HCT116 (cell line): ENCODE measurements at places on chromosomes 4 and X.

GRCh38 chrX:110245011-110245410 lies 72.9 kb downstream of the AMMECR1 start:
- no peak for DNase-seq

DNA sequence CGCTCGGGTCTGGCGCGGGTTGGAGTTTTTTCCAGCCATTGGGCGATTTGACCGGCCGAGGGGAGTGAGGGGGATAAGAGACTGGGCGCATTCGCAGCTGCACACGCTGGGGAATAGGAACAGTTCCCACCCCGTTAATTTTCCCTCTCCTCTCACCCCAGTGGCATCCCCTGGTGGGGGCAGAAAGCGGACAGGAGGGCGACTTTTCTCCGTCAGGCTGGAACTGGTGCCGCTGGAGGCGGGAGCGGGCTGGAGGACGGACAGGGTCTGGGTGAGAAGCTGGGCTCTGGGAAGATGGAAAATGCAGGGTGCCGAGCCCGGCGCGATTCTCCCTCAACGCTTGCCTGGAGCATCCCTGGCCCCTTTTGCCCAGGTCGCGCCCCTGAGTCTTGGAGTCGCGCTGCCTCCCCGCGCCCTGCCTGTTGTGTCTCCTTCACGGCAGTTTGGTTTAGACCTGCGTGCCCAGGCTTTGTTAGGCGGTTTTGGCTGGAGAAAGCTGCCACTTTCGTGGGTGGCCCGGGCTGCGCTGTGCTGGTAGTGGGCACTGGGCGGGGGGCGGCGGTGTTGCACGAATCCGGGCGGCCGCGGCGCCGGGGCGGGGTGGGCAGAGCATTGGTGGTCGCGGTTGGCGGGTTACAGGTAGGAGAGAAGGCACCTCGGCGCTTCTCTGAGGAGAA lies 2.0 kb downstream of the ADGRL3 start:
- DNase-seq = no peak

GRCh38 chrX:14932136-14932535 lies 58.9 kb downstream of the MOSPD2 start:
- no peak for DNase-seq

GRCh38 chr4:1177274-1178141 lies 5.1 kb upstream of the SPON2 start:
- DNase-seq = no peak

DNA sequence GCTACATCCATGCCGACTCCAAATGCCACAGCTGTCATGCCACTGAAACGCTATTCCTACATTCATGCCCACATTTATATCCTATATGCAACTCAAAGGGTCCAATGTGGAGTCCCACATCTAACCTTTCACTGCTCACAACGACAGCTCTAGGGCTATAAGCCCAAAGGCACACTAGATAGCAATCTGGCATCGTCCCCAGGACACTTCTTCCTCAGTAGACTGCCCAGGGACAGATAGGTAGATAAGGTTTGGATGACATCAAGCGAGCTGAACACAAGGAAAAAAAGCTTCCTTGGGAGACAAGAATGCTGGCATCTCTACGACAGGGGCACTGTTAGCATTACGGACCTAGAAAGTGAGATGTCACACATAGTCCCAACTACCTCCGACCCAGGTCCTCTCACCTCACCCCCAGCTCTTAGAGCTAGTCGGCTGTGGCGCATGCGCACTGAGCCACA lies 685 bp downstream of the RAB9B start:
- DNase-seq = no peak

- no peak for DNase-seq
Measured at GRCh38 chrX:10167573-10167972, 10.8 kb downstream of the CLCN4 start.

- no peak for DNase-seq
Measured at GRCh38 chr4:105751718-105752299, 43.2 kb downstream of the GSTCD start.

- DNase-seq = no peak
Measured at GRCh38 chr4:61446941-61447340, 246.8 kb downstream of the ADGRL3 start.

DNA sequence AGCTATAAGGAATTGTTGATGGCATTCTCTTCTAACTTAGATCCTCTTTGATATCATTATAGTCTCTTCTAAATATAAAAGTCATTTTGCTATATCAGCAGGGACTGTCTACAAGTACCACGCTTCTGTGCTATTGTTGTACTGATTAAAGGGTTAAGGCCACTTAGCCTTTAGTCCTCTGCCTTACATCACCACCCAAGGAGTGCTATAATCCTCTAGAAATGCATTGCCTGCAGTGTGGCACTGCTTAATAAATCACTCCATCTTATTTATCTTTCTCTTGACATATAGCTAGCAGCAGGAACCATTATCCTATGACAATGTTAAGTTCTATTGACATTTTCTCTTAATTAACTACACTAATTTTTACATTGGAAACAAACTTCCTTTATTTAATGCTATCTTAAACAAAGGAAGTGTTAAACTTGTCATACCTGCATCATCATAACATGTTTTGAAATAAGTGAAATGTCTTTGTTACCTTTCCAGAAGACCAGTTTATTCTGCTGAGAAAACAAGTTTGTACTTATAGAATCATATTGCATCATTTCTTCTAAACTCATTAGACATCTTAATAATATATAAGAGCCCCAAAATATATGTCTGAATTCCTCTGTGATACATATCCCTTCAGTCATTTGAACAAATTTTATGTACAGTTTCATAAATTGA lies 360.9 kb upstream of the ATOH1 start:
- no peak for DNase-seq

DNA sequence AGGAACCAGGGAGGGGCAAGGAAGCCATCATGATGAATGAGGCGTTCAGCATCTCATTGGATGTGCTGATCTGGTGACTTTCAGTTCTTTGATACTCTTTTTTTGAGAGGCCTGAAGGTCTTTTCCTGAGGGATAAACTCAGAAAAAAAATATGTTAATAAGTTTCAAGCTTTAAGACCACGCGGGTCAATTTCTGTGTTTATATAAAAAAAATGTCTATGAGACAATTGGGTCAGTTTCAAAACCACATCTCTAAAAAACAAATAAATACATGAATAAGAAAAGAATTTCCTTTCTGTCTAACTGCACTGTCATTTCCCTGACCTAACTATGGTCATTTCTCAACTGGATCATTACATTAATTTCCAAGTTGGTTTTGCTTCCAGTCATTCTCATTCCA lies 62.6 kb downstream of the TRIML1 start:
- DNase-seq = no peak

DNA sequence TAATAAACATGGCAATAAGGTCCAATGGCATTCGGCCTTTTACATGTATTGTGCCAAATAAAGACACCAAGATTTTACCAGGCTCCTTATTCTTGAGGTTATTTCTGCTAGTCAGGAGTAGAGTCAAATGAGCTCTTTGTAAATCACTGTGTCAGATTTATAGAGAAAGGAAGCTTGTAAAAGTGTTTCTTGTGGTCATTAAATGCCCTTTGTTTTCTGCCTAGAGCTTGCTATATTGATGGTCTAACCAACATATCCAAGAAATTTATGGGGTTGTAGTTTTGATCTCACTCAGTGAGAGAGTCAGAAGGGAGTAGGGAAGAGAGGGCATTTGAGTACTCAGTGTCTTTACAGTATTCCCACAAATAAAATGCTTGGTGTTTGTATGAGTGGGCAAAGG lies 86.2 kb upstream of the FRMPD4 start:
- DNase-seq = no peak

- no peak for DNase-seq
Measured at GRCh38 chr4:168353746-168354145, 35.2 kb upstream of the DDX60 start.

- DNase-seq = no peak
Measured at GRCh38 chrX:83819304-83819703, 41.6 kb upstream of the CYLC1 start.

DNA sequence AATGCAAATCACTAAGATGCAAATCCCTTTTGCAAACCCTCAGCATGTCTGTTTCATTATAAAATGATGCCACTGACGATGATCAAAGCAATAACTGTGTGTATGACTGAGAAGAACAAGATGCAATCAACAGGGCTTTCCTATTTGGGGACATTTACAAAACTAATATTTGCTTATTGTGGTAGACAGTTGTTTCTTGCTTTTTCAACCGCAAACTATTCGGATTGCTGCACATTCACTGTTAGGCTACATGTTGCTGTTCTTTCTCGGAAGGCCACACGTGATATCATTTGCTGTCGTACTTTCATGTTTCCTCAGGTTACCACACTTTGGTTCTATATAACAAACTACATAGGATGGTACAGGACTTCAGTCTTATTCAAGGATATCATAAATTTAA lies 49.8 kb downstream of the NPY5R start:
- DNase-seq = no peak

GRCh38 chrX:49919617-49920016 lies 2.8 kb upstream of the CLCN5 start:
- DNase-seq = no peak

DNA sequence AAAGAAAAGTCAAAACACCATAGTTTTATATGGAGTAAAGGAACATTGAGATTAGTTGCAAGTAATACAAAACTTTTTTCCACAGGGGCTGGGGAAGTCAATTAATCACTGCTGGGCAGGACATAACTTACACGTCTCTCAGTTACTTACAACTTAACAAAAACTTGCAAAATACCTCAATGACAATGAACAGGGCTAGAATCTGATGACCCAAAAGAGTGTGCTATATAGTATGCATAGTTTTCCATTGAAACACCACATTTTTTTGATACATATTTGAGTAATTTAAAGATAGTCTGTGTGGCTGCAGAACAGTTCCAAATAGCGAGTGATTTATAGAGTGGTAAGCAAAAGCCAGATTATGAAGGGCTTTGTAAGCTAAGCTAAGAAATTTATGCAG lies 172.3 kb upstream of the TRPC5 start:
- no peak for DNase-seq

GRCh38 chr4:62460329-62460728 lies 1260.2 kb downstream of the ADGRL3 start:
- DNase-seq = no peak

DNA sequence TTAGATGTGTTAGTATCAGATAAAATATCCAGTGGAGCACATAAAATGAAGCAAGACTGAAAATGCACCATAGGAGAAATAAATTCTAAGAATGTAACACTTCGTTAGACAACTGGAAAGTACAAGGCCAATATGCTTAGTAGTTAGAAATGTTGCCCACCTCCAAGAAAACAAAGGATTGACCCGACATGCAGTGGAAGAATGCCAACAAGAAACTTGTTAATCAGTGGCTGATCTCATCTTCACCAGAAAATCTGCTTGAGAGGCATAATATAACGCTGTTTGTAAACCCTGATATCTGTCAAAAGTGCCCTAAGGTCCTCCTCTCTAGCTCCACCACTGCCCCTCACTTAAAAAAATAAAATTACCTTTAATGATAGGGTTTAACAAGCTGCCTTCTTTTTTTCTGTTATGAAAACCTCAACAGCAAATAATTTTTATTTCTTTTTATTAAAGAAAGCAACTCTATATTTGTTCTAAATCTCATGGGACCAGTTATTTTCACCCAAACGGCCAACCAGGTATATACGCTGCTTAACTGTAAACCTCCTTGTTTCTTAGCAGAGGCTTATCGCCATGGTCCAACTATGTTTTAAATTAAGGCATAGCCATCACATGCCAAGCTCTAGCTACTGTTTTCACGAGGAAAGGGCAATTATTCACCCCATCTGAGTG lies 1.8 kb downstream of the RASGEF1B start:
- no peak for DNase-seq

DNA sequence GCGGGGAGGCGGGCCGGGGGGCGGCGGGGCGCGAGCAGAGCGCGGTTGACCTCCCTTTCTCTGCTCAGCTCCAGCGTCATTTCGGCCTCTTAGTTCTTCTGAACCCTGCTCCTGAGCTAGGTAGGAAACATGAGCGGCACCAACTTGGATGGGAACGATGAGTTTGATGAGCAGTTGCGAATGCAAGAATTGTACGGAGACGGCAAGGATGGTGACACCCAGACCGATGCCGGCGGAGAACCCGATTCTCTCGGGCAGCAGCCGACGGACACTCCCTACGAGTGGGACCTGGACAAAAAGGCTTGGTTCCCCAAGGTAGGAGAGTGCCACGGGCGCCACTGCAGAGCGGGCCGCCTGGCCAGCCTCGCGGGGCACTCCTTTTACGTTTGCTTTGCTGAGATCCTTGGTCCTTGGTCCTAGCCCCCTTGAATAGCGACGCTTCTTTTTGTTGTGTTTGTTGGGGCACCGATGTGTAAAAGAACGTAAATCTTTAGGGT lies at the start of gene HTATSF1:
TSS of gene HTATSF1 (plus strand) at position 37 of the 497 bp plus-strand sequence. CDS start at position 130, 93 bp downstream.
- DNase-seq = no peak

DNA sequence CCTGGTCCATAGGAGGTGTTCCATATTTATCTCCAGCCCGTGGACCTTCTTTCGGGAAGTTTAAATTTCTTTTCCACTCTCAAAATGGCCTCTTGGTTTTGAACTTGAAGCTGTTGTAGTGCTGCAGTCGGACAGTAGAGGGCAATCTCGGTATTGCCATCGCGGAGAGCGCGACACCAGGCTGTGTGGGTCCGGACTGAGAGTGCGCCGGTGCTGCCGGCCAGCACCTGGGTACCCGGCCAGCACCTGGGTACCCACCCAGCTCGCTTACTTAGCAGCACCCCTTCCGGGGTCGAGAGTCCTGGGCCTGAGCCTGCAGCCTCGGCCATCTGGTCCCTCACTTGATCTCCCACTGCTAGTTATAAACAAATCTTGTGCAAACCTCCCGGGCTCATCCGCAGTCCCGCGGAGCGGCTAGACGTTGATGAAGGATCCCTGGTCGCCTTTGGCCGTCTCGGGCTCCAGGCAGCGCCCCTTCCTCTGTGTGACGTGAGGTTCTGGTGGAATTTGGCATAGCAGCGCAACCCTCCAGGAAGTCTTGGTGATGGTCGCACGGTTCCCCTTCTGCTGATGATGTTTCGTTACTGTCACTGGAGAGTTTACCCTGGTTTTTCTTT lies 18.0 kb downstream of the FAM9A start:
- DNase-seq = no peak

GRCh38 chr4:124703154-124703553 lies 9.4 kb downstream of the ANKRD50 start:
- DNase-seq = no peak

GRCh38 chr4:73070074-73070390 lies 516 bp upstream of the COX18 start:
- DNase-seq = no peak
